RWPE1 (cell line): ENCODE measurements at places on chromosomes 4 and X.

- peak; percentile 55 for DNase-seq
Measured at GRCh38 chrX:8345473-8345872, 119.2 kb upstream of the VCX3B start.

- no peak for DNase-seq
Measured at GRCh38 chrX:19162851-19163250, 40.6 kb upstream of the ADGRG2 start.

- DNase-seq = no peak
Measured at GRCh38 chr4:144575181-144575580, 70.8 kb upstream of the HHIP start.

GRCh38 chrX:42536286-42536685, 241.7 kb downstream of the PPP1R2C start:
- no peak for DNase-seq

DNA sequence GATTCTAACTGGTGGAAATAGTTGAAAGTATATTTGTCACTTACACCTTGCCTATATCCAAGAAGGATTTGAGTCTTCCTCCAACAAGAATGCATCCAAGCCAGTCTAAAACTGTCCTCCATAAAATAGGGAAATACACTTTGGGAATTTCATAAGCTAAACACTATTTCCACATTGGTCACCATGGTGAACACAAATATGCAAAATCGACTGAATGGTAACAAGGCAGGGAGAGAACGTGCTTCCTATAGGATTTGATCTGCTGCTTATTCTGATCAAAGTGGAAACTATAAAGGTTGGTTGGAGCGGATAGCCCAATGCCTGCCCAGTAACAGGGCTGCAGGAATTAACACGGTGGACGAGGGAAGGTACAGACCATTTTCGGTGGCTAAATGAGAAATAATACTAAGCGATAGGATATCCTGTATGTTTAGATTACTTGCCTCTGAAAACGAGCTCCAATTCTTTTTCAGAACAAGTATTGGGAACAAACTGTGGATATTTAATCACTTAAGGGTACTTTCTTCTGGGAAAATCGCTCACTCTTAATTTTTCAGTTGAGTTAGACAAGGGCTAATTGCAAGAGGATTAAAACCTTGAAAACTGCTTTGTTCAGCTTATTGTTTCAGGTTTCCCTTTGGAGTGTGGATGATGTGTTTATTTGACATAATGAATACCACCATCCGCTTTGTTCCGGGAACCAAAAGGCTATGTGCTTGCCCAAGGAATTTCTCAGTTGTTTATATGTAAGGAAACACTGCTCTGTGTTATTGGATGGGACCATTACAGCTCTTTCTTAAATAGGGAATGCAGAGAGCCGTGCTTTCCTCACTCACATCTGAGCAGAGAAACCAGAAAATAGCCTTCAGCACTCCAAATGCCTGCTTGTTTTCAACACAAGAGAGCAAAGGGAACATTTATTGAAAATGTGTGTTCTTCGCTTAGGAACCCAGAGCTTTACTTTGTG, 194.4 kb downstream of the CBR4 start:
- no peak for DNase-seq

GRCh38 chr4:56372774-56373173, 14.5 kb downstream of the AASDH start:
- no peak for DNase-seq

- DNase-seq = no peak
Measured at GRCh38 chr4:17670423-17670822, 56.0 kb downstream of the MED28 start.

DNA sequence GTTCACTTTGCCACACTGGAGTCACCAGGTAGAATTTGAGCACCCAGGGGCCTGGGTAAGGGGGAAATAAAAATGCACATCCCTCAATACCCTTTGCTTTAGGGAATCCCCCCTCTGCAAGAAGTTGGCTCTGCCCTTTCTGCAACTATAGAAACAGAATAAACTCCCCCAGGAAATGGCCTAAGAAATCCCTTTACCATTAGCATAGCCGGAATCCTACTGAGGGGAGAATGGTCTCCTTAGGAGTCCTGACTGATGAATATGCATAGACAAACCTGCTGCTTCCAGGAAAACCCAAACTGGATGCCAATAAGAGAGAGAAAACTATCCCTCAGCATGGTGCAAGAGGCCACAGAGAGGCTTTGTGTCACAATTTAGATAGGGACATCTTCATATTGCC, 11.0 kb downstream of the EFHC2 start:
- no peak for DNase-seq

- DNase-seq = no peak
Measured at GRCh38 chr4:13218326-13218958, 265.7 kb downstream of the RAB28 start.

GRCh38 chr4:142238589-142238988, 602.2 kb downstream of the IL15 start:
- no peak for DNase-seq

GRCh38 chrX:275967-276580, 5.1 kb upstream of the PLCXD1 start:
- DNase-seq = peak; percentile 45

GRCh38 chrX:70411475-70411874, 11.6 kb upstream of the GDPD2 start:
- no peak for DNase-seq

DNA sequence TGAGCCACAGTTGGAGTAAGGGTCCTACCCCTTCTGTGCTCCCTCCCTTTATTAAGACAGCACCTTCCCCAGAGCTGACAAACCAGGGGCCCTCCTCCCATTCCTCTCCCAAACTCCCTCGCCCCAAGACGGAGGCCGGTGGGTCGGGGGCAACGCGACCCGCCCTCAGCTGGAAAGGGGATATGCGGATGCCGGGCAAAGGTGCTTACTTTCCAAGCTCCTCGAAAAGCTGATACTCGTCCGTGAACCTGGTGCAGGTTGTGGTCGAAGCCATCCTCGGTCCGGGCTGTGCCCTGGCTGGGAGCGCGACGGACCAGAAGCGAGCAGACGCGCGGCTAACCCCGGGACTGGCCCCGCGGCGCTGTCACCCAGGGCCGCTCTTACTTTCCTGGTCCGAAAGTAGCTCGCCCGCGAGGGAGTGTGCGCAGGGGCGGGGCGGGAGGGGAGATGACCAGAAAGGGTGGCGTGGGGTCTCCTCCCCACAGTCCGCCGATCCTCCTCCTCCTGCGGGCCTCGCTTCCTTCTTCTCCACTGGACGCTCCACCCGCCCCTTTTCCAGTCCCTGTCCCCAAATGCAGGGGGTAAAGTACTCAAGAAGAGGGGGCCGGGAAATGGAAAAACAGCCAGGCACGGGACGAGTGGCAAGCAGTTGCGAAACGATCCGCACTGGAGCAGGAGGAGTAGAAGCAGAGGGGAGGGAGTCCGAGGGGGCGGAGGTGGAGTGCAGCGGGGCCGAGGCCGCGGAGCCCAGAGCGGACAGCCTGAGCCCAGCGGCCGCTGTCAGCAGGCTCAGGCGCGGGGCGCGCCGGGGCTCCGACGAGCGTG, 531 bp downstream of the CAMK2D start:
- DNase-seq = peak; percentile 51

DNA sequence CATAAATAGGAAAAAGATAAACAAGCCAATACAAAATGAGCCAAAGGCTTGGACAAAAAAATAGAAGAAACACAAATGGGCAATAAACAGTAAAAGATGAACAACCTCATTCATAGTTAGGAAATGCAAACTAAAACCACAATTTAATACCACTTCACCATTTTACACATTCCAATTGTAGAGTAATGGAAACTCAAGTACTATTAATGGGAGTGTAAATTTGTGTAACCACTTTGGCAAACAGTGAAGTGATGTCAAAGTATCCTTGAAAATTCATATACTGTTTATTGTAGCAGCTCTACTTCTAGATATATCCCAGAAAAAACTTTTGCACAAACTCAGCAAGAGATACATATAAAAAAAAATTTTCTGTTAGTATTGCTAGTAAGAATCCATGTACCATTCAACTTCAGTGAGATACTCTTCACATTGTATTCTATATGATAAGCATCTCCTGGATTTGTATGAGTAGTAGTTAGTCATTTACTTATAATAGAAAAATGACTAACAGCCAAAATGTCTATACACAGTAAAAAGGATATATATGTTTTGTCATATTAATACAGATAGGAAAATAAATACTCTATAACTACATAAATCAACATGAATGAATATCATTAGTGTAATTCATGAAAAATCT, 229.8 kb downstream of the DKK2 start:
- no peak for DNase-seq

DNA sequence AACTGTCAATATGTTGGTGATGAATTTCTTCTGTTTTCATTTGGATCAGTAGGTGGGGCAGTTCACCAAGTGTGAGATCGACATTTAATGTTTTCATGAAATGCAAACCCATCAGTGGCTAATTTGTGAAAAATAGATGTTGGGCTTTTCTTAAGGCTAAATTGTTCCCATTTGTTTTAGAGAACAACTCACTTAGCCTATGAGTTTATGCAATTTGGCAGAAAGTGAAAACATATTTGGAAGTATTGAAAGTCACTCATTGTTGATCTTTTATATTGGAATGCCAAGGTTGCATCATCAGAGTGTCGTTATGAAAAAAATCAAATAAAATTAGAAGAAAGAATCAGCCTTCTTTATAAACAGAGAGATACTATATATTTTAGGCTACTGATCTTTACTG, 132.4 kb downstream of the RPA4 start:
- no peak for DNase-seq

DNA sequence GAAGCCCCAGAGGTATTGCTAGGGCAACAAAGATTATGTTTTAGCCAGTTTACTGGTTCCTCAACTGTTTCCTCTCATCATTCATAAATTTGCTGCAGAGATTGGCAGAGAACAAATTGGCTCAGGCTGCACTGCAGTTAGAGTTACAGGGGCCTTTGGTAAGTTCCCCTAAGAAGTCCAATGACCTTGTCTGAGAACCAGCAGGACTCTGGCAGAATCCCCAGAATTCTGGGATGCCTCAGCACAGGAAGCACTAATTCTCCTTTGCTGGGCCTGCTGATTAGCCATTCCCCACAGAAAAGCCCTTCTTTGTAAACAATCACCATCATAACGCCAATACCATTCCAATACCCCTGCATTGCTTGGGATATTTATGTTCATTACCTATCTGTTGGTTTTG, 151.3 kb downstream of the USP46 start:
- no peak for DNase-seq

DNA sequence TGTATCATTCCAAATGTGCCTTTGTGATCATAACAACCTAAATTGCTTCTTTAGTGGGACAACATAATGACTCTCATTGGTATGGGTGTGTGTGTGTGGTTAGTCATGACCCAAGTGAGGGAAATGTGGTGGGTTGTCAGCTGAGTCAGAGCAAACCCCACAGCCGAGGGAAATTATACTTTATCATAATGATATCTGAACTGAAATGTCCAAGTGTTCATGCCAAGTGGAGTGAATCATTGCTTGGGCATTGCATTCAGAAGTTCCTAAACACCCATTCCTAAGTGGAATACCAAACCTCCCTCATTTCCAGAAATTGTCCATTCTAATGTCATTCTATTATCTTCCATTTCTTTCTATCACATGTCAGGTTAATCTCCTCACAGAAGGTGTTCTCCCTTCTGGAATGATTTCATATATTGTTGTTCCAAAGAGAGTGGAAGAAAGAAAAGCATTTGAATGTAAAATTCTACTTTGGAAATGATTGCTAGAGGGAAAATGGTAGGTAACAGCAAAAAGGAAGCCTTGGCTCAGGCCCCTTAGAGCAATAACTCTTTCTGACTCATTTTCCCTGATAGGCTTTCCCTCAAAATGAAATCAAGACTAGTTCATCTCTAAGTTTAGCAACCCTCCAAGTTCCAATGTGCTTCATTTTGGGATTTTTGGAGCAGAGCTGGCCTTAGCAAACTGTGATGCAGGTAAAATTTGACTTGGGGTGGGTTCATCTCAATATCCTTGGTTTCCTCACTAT, 230.7 kb upstream of the KCNIP4 start:
- DNase-seq = peak; percentile 81
